Left lobe of liver (tissue), 2 donors: ENCODE measurements at places on chromosomes 6 and 20.

DNA sequence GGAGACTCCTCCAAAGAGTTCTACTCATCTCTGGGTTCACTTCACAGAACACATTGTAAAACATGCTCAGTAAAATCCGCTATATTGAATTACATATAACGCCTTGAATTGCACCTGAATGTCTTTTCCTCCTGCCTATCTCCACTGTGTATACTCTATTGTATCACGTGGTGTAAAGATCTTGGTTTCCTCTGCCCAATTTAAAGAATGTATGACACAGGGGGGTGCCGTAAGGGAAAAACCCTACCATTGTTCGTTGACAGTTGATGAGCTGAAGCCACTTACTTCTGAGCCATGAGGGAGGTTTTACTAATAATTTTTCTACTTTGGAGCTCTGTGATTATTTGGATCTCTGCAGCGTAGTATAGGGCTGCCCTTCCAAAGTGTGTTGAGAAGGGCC is 6.0 kb downstream of the ASF1A start:
- DNase-seq, result no peak

DNA sequence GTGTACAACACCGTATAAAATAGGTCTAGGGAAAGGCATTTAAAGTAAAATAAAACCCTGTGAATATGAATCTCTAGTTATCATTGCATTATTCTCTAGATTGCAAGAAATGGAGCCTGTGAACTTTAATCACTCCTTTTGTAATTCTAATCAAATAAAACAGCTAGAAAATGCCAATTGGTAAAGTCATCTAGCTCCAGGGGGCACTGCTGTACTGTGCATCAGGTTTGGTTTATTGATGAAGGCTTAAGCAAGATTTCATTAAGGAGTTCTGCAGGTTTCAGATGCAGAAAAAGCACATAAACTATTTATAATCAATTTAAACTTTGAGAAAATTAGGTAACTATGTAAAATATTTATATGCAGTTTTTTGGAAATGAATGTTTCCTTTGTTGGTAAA is 645.0 kb downstream of the PHF3 start:
- DNase-seq, result no peak

DNA sequence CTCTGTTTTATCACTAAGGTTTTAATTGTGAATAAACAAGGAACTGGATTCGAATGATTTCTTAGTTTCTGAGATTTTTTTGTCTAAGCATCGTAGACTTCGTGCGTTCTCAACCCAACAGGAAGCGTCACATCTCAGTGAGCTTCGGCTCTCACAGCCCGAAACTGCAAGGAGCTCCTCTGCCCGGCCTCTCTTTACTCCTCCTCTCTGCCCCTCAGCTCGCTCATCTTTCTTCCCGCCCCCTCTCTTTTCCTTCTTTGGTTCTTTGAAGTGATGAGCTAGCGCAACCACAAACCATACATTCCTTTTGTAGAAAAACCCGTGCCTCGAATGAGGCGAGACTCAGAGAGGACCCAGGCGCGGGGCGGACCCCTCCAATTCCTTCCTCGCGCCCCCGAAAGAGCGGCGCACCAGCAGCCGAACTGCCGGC is 480 bp upstream of the NT5E start:
- DNase-seq, result no peak

GRCh38 chr20:33671573-33672288 is 2.5 kb downstream of the NECAB3 start:
- no peak for DNase-seq

DNA sequence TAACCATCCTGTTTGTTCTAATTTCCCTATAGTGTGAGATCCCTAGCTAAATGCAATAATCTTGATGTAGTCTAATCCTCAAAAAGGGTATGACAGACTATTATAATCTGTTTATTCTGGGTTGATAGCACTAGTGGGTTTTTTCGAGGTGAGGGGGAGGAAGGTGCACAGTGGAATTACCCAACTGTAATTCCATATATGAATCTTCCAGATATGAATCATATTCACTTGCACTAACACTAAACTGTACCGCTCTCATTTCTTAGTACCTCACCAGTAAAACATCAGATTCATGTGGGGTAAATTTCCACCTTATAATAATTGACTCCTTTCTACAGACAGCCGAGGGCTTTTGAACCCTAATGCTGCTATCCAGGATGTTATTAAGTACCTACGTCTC is 16.5 kb downstream of the NCOA7 start:
- DNase-seq, result no peak
